PC-9 (cell line): ENCODE measurements at places on chromosomes 12 and 14. TPM values are rescaled to one million over a fixed set of nuclear protein-coding genes. Genes with fewer than 3 reads are reported as not detected.

GRCh38 chr14:58731465-58732293 is 93.9 kb downstream of the DACT1 start:
- H3K4me1 ChIP-seq: no peaks in the 10 kb centered on the region
- H3K27me3 ChIP-seq: no peaks in the 10 kb centered on the region
- no peaks in the 10 kb centered on the region for H3K36me3 ChIP-seq
- DNase-seq: no peak
- no peak overlapping the region for H3K4me3 ChIP-seq

DNA sequence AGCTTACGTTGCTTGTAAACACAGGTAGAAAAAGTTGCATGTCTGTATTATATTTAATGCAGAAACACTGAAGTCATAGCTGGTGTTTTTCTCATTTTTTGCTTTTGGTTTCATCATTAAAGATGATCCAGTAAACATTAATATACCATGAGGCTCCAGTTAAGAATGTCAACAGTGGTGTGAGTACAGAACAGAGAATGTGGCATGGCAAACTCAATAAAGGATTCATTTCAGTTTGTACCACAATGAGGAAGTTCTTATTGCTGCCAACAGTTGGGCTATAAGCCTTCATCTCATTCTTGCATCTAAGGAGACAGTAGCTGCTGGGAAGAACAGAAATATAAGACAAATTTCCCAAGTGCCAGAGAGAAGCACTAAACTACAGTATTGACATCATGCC is 72.1 kb upstream of the ST8SIA1 start:
- no peak overlapping the region for H3K27ac ChIP-seq
- H3K4me3 ChIP-seq: no peak overlapping the region
- no peaks in the 10 kb centered on the region for H3K27me3 ChIP-seq
- DNase-seq: no peak
- no peaks in the 10 kb centered on the region for H3K36me3 ChIP-seq
- H3K4me1 ChIP-seq: peaks cover 32% of the 10 kb centered on the region

- H3K27ac ChIP-seq: peak overlapping the region; percentile 100
- H3K4me1 ChIP-seq: peaks cover 76% of the 10 kb centered on the region
- DNase-seq: peak; percentile 93
- no peaks in the 10 kb centered on the region for H3K27me3 ChIP-seq
Measured at GRCh38 chr12:52280319-52280795, 5.9 kb downstream of the KRT86 start.

LUM gene
- total RNA-seq: not detected in 2 replicates

- peak overlapping the region; percentile 95 for H3K27ac ChIP-seq
- peaks cover 87% of the 10 kb centered on the region for H3K4me1 ChIP-seq
- H3K36me3 ChIP-seq: peaks cover 3% of the 10 kb centered on the region; the same call in 1 of the 2 replicates
- no peaks in the 10 kb centered on the region for H3K27me3 ChIP-seq
- peak; percentile 80 for DNase-seq
Measured at GRCh38 chr14:65357113-65357512, 55.4 kb upstream of the FUT8 start.

GRCh38 chr12:84658877-84659276 is 253.7 kb downstream of the SLC6A15 start:
- H3K4me1 ChIP-seq: no peaks in the 10 kb centered on the region
- H3K4me3 ChIP-seq: no peak overlapping the region
- no peaks in the 10 kb centered on the region for H3K36me3 ChIP-seq
- no peak overlapping the region for H3K27ac ChIP-seq

FERMT2 gene
- total RNA-seq: 9.0 and 9.7 TPM in 2 replicates

DNA sequence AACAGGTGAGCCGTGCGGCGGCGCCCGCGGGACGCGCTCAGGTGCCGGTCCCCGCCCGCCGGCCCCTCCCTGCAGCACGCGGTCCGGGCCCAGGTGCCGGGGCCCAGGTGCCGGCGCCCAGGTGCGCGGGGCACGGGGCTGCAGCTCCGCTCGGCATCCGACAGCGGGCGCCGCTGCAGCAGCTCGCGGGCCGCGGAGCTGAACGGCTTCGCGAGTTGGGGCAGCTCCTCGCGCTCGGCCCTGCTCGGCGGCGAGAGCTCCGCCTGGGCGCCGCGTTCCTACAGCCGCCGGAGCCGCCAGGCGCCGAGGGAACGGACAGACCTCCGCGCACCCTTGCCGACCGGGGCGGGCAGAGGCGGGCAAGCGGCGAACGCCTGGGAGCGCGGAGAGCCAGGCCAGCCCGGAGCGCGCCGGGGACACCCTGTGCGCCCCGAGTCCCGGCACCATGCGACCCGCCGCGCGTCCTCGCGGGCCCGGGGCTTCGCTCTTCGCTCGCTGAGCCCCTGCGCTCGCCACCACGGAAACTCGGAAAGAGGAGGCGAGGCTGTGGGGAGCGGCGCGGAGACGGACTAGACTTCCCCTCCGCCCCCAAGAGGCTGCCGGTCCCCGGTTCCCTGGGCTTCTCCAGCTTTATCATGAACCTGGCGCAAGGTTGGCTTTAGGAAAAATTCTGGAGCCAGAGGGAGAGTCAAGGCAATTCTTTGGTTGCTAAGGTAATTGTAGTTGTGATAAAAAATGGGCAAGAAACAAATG is at the start of gene RGS6:
Gene RGS6, plus strand, starts transcription at position 201 of the 753 bp plus-strand sequence.
- H3K27me3 ChIP-seq: no peaks in the 10 kb centered on the region
- no peak within 1 kb of the TSS for H3K27ac ChIP-seq
- H3K4me1 ChIP-seq: no peaks in the 10 kb centered on the region
- H3K4me3 ChIP-seq: no peak within 1 kb of the TSS
- DNase-seq: no peak

- H3K4me1 ChIP-seq: no peaks in the 10 kb centered on the region
- H3K4me3 ChIP-seq: no peak overlapping the region
- H3K36me3 ChIP-seq: no peaks in the 10 kb centered on the region
- no peak overlapping the region for H3K27ac ChIP-seq
- no peaks in the 10 kb centered on the region for H3K27me3 ChIP-seq
Measured at GRCh38 chr14:53529519-53529918, 376.4 kb upstream of the DDHD1 start.

- no peak for DNase-seq
- H3K4me3 ChIP-seq: no peak overlapping the region
- H3K36me3 ChIP-seq: no peaks in the 10 kb centered on the region
Measured at GRCh38 chr14:22664261-22664660, 20.1 kb upstream of the OR6J1 start.
